ENCODE measurements at places on chromosomes 7 and 10.

GRCh38 chr10:45460235-45460878 is 86.3 kb downstream of the ALOX5 start:
- DNase-seq = peak; percentile 81

- DNase-seq = no peak
Measured at GRCh38 chr7:24370541-24370940, 86.6 kb downstream of the NPY start.

GRCh38 chr10:24483701-24484100 is 240.0 kb downstream of the ARHGAP21 start:
- peak; percentile 2 for DNase-seq

GRCh38 chr7:153443032-153443701 is 609.0 kb upstream of the DPP6 start:
- DNase-seq = no peak

- DNase-seq = peak; percentile 43
Measured at GRCh38 chr10:122981066-122981464, 864 bp downstream of the PSTK start.

DNA sequence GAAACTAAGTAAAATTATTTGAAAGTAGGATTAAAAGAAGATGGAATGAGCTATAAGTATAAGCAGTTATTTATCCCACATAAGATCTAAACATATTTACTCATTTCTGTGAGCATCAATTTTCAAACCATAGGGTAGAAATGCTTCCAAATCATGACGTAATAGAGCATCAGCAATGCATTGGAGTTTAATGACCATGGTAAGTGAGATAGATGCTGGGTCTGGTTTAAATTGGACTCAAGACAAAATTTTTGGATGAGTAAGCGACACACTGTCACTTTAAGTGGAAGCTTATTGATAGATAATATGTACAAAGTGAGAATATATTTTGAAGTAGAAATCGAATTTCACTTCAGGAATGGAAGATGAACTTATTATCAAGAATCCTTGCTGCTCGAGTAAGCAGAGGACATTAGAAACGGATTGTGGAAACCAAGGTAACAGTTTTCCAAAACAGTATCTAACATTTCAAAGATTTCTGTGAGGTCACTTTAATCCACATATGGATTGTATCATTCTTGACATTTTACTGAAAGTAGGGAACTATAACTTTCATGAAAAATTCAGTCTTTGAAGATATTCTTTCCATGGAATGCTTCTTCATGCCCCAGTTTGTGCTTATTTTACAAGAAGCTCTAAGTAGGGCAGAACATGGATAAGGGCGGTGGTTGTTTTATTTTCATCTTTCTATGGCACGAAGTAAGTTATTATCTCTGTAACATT is 85.8 kb downstream of the AGMO start:
- no peak for DNase-seq

- no peak for DNase-seq
Measured at GRCh38 chr7:44292876-44293560, 32.4 kb downstream of the CAMK2B start.

- peak; percentile 9 for DNase-seq
Measured at GRCh38 chr7:80775482-80775881, 137.0 kb downstream of the CD36 start.

GRCh38 chr7:129649128-129649690 is 37.7 kb downstream of the NRF1 start:
- DNase-seq = no peak

GRCh38 chr10:124016804-124017375 is 76.5 kb downstream of the CHST15 start:
- no peak for DNase-seq

DNA sequence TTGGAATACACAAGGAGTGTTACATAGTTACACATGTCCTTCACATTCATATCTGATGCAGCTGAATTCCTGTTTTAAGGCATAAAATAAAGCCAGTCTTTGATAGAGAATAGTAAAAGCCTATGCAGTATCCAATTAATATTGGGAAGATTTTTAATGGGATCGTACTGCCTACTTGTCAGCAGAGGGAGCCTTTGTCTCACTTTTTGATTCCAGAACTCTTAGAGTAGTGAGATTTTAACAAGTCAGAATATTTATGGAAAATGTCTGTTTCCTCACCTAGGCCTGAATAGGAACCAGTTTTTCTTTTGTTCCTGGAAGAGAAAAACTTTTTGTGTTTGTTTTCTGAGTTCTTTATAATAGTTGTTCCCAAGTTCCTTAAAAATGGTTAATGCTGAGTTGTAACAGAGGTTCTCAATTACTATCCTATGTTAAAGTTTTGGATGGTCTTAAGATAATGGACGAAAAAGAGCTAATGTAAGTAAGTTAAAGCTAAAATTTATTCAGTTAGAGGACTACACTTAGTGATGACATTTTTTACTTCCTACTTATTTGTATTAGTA is 114.0 kb downstream of the BBS9 start:
- peak; percentile 29 for DNase-seq

- no peak for DNase-seq
Measured at GRCh38 chr7:90383422-90383821, 19.8 kb upstream of the CLDN12 start.

DNA sequence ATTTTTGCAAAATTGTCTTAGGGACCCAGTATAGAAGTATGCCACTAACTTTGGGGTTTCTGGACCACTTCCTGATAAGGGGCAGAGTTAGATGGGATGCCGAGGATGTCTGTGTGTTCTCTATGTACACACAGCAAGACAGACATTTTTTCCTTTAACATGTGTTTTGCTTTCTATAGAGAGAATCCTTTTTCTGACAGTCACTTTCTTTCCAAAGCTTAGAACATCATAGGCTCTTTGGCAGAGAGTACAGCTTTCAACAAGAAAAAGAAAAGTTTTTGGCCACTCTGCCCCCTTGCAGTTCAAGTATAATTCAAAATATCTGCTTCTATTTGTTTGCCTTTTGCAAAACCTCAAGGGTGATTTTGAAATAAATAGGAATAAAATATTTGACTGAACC is 44.1 kb downstream of the PAPSS2 start:
- DNase-seq = no peak

DNA sequence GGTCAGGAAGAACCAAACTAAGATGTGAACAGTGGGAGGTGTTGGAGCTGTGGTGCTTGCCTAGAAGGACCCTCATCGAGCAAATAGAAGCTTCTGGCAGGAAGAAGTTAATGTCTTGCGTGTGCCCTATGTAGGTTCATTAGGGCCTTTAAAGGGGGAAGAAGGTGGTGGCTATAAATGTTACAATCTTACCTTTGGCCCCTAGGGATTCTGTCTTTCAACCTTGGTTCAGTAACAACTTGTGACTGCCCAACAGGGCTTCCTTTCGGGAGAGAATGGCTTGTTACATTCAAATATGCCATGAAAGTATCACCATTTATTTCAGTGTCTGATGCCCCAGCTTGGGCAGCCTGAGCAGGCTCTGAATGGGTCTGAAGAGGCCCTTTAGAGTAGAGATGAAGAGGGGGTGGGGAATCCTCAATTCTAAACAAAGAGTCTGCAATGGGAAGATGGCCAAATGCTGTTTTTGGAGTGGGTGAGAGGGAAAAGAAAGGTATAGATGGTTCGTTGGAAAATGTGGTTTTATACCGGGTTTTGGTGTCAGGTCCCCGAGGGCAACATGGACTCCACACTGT is 108.0 kb downstream of the TCF7L2 start:
- no peak for DNase-seq

DNA sequence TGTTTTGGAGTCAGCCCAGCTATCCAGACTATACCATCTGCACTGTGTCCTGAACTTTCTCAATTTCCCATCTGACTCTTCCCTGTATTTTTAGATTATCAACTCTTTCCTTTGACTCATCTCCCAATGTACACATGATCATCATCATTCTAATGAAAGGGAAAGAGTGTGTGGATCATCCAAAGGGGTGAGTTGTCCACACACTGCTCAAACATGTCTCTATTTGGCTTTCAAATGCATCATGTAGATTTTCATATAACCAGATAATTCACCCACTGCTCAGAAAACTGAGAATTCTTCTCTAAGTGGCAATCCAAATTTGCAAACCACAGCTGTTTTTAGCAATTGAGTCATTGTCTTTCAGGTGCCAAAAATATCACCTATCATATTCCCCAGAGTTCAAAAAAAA is 190.2 kb upstream of the HPS1 start:
- DNase-seq = peak; percentile 21

- no peak for DNase-seq
Measured at GRCh38 chr7:8490391-8491045, 57.1 kb downstream of the NXPH1 start.

- peak; percentile 88 for DNase-seq
Measured at GRCh38 chr7:7257899-7258692, 75.8 kb downstream of the C1GALT1 start.

DNA sequence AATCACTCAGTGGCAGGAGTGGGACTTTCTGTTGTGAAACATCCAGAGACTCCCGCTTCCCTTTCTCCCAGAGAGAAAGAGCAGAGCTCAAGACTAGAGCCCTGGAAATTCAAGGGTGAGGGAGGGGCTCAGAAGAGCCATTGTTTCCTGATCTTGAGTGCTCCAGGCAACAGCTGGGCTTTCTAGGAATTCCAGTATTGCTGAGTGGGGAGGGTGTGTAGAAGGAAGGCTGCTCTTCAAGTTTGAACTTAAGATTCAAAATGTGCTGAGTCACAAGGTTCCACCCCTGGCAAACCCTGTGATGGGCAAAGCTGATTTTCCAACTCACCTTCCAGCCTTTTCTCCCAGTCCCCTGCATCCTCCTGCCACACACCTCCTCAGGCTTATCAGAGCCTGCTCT is 42.3 kb upstream of the MSRB2 start:
- DNase-seq = no peak

- peak; percentile 72 for DNase-seq
Measured at GRCh38 chr10:71747551-71748523, 25.5 kb downstream of the VSIR start.

- no peak for DNase-seq
Measured at GRCh38 chr7:36396150-36396549, 6.5 kb downstream of the ANLN start.

DNA sequence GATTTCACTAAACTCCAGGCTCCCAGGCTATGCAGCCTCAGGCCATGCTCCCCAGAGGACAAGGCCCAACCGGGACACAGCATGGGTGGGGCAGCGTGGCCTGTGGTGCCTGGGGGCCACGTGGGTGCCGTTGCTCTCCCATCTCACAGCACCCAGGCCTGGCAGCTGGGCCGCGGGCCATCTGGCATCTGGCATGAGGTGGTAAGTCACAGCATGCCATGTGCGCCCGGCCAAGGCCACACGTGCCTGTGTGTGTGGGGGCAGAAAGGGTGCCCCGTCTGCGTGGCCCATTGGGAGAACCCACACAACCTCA is 204.1 kb downstream of the EBF3 start:
- no peak for DNase-seq

- peak; percentile 70 for DNase-seq
Measured at GRCh38 chr10:10959666-10960065, 58.0 kb upstream of the CELF2 start.

DNA sequence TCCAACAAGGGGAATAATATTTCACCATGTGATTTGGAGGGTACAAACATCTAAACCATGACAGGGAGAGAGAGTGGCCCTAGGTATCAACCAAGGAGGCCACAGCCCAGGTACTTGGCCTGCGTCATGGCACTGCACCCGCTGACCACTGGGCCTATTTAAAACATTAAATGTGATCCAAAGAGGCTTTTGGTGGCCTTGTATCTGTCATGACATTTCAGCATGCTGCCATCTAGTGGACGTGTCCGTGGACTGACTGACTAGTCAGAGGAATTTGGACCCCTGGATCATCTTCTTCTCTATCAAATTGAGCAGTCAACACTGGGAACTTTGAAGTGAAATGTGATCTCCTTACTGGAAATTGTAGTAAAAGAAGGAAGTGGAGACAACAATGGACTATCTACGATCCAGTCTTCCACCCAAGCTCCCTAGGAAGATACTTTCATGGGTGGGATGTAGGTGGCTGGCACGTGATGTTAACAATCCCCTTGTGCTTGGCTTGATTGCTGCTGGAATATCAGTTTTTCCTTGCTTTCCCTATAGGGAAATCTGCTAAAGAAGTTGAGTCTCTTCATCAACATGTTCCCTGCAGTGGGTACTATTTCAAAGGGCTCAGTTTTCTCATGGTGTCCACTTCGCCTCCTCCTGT is 24.6 kb upstream of the ITGA8 start:
- DNase-seq = peak; percentile 78

- no peak for DNase-seq
Measured at GRCh38 chr7:9023675-9024294, 590.4 kb downstream of the NXPH1 start.

- DNase-seq = no peak
Measured at GRCh38 chr10:22229802-22230157, 12.0 kb upstream of the EBLN1 start.

GRCh38 chr7:2873686-2874551 is 29.8 kb upstream of the GNA12 start:
- peak; percentile 84 for DNase-seq

DNA sequence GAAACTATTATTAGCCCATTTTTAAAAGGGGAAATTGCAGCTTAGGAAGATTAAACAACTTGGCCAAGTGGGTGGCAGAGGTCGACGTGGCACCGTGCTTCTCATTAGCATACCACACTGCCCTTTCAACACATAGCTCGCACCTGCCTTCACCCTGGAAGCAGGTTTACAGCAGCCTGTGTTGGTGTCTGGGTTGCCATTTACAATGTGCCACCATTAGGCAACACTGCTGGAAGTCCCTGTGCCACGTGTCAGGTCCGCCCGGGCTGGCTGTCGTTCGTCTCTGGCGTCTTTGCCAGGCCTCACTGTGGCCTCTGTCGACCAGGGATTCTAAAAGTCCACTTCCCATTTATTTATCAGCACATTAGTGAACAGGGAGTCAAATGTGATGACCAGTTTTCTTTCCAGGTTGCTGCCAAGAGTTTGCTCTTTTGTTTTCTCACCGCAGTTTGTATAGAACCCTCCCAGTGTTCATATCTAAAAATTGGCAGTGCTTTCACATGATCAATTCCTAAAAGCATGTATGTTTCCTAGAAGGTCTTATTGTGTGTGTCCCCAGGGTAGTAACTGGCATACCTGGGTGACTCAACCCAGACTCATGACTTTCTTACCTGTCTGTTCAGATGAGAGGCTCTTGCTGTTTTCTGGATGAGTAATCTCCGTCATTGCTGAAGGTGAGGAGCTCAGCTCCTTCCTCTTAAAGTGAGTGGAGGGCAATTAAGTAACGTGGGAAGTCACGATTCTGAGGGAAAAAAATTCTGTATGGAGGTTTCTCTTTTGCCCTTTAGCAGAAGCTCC is 9.2 kb downstream of the INSIG1 start:
- DNase-seq = no peak

DNA sequence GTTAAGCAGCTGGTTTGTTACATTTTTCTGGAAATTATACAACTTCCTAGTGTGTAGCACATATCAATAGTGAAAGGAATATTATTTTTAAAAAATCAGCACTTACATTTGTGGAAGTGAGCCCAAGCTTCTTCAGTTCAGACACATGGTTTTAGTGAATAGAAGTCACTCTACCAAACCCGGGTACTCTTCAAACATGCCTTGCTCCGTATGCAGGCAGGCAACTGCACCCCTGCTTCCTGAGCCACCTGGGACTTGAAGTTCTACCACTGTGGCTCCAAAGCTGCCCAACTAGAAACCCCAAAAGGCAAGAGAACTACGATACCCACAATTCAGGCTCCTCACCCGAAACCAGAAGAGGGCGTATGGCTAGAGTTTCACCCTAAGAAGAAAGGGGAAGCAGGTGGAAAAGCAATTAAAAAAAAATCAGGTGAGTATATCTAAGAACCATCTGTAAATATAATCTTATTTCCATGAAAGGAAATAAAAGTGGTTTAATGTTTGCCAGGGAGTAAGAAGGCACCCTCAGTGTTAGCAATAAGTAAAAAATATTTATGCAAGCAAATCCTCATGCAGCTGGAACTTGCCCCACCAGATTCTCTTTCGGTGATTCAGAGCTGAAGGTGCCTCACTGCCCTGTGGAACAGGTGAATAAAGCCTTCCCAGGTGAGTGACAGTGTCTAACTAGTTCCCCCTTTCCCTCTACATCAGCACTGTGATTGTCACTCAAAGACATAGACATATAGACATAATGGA is at the start of gene MACC1:
MACC1 (minus strand) TSS at position 192 of the 756 bp plus-strand sequence. CDS start 55,522 bp downstream, outside the sequence.
- peak; percentile 96 for DNase-seq

Measured in GM12865 (cell line).